ENCODE measurements at places on chromosomes 6 and 20.
A peak's percentile ranks its signal among the peaks of the same experiment; 100 is the strongest.

DNA sequence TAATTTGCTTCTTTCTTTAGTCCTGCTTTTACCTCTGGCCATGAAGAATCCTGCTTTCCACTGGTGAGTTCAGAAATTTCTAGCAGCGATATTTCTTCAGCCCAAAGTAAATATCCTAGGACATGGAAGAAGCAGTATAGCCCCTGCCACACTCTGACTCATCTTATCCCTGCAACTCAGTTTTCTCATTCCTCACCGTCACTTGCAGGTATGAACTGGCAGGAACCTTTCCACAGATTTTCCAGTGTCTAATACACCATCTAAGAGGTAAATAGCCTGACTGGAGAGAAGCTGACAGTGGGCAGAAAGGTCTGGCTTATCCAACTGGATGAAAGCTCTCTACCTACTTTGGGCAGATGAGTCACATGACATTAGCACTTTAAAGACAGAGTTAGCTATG is 816.7 kb upstream of the FLRT3 start:
- no peak for DNase-seq

DNA sequence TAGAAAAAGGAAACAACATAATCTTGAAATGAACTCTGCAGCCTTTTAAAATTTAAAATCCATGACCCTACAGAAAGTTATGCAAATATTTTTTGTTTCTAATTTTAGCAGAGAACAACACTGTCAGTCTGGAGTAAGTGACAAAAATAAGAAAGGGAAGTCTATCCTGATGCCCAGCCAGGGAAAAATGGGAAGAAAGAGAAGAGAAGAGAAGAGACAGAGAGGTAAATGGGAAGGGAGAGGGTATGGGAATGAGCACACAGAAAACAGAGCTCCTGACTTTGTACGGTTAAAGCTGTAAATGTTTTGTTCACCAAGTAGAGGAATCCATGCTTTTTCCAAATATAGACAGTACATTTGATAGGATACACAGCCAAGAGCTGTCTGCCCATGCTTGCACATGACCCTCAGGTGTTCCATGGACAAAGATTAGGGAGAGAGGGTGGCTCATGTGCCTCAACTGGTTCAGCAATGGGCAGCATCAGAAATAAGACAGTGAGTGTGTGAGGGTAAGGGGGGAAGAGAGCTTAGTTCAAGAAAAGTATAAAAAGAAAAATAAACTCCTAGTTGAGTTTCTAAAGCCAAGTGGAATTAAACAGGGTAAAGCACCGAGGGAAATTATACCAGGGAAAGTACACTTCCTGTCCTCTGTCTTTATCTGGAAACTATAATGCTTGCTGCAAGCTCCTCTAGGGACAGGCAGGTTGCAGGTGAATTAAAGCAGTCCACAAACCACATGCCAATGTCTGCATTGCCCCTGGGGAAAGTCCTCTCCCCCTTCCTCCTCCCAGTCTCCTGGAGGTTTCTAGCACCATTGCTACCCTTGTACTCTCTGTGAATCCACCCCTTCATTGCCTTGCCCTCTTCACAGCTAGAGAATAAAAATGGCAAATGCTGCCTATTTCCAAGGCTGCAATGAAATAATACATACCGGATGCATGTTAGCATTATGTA is 30.0 kb downstream of the MAP3K5 start:
- no peak for DNase-seq

DNA sequence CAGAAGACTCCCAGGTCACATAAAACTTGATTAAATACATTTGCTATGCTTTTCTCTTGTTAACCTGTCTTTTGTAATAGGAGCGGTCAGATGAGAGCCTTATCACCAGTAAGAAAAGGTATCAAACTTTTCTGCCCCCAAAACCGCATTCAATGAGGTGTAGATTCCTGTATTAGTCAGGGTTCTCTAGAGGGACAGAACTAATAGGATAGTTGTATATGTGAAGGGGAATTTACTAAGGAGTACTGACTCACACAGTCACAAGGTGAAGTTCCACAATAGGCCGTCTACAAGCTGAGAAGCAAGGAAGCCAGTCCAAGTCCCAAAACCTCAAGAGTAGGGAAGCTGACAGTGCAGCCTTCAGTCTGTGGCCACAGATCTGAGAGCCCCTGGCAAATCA is 32.7 kb downstream of the PTPRK start:
- no peak for DNase-seq

- peak; percentile 96 for DNase-seq
Measured at GRCh38 chr6:38110481-38110971, 291.0 kb downstream of the ZFAND3 start.

GRCh38 chr6:17002123-17002522 is 99.7 kb upstream of the STMND1 start:
- DNase-seq, result no peak

- DNase-seq, result no peak
Measured at GRCh38 chr6:154550779-154551178, 40.3 kb upstream of the CNKSR3 start.

GRCh38 chr6:27333642-27334040 is 21.6 kb upstream of the POM121L2 start:
- DNase-seq, result no peak
